ENCODE measurements at places on chromosomes 6 and 20. TPM values are rescaled to one million over a fixed set of nuclear protein-coding genes. Genes with fewer than 3 reads are reported as not detected.
A peak's percentile ranks its signal among the peaks of the same experiment; 100 is the strongest.

- DNase-seq, result peak; percentile 90
Measured at GRCh38 chr20:23143098-23143497, 57.0 kb upstream of the CD93 start.

DNA sequence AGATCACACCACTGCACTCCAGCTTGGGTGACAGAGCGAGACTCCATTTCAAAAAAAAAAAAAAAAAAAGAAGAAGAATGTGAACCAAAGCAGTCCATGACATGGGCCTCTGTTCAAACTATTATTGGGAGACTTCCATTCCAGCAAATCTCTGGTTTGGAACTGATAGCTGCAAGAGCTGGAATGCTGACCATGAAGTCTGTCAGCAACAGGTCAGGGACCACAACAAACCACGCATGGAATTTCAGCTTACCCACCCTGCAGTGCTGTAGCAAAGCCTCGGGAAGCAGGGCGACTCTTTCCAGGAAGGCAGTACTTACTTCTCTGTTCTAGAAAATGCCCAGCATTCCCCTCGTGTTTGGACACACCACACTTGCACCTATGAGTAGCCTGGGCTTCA is 34.1 kb upstream of the TBC1D7 start:
- peak; percentile 91 for DNase-seq

GRCh38 chr6:55734256-55734655 is 141.1 kb downstream of the BMP5 start:
- DNase-seq, result no peak

The RNF39 gene
- total RNA-seq, result not detected

GRCh38 chr20:49104365-49104648 is 58.2 kb downstream of the CSE1L start:
- DNase-seq, result no peak

DNA sequence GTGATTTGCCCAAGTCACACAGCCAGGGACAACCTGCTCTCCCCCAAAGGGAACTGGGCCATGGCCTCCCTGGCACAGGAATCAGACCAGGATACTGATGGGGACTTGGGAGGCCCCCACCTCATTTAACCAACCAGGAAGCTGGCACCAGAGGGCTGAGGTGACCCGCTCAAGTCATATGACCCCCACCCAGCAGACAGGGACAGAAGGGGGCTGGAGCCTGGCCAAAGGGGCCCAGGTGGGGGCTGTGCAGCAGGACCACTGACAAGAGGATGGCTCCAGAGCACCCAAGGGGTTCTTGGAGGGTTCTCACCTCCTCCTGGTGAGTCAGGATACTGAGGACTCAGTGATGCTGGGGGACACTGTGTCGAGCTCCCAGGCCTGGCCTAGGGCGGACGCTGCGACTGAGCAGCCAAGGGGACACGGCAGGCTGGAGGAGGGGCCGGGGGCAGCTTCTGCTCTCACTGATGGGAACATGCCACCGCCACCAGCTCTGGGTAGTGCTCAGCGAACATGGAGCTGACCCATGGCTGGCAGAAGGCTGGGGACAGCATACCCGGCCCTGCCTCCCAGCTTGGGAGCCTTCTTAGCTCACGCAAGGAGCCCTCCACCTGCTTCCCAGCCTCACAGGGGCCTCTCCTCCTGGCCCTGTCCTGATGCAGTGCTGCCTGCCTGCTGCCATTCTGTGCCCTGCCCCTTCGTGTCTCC is 1.2 kb downstream of the CST7 start:
- no peak for DNase-seq

The CRIP3 gene
- 0.78 TPM for total RNA-seq

GRCh38 chr6:169850154-169850553 is 98.7 kb downstream of the ERMARD start:
- DNase-seq, result no peak

DNA sequence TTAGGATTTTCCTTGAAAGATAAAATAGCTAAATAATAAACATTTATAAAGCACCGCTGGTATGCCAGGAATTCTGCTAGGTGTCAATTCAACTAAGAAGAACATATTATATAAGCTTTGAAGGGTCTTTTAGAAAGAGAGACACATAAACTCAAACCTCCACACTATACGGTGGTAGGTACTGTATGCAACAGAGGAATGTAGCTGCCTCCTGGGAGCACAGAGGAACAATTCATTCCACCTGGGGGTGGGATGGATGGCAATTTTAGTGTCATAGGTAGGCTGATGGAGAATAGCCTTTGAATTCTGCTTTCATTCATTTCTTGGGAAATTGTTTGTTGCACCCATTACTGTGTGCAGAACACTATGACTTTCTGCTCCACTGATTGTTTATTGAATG is 447.1 kb upstream of the MAP3K7 start:
- DNase-seq, result no peak

The ELOVL2 gene
- 0.05 TPM for total RNA-seq

The OLIG3 gene
- total RNA-seq, result not detected

DNA sequence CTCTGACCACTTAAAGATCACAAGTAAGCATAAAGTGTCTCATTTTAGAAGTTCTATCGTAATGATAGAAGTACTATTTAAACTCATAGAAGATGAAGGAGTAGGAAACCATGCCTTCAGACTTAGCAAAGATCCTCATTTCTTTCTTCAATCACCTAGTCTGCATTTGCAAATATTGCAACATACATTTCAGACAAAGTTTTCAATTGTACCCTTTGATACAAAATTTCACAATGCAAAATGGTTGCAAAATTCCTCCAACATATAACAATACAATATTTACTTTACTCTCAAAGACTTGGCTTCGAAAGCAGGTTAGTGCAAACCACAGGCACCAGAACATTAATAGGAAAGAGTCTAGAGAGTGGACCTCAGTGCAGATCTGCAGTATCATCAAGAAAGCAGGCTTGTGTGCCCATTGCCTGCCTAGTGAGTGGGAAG is 16.1 kb upstream of the ROS1 start:
- DNase-seq, result no peak

GRCh38 chr20:63112491-63113219 is 103.3 kb downstream of the YTHDF1 start:
- DNase-seq, result no peak

DNA sequence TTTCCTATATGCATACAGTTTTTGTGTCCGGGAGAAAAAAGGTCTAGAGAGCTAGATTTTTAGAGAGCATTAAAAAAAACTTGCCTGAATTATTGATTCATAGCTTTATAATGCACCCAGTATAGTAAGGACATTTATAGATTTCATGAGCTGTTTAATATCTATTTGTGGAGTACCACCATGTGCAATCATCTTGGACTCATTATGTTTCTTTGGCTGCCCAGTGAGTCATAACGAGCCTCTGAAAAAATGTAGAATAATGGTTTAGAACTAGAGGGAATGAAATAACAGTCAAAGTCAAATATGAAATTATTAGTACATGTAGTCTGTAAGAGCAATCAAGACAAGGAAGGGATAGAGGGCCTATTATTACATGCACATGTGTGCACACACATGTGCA is 350.0 kb downstream of the CD83 start:
- peak; percentile 52 for DNase-seq

The UBD gene
- not detected for total RNA-seq

GRCh38 chr20:57669632-57670031 is 40.2 kb downstream of the PMEPA1 start:
- no peak for DNase-seq

- DNase-seq, result no peak
Measured at GRCh38 chr6:15826814-15827318, 164.0 kb upstream of the DTNBP1 start.

DNA sequence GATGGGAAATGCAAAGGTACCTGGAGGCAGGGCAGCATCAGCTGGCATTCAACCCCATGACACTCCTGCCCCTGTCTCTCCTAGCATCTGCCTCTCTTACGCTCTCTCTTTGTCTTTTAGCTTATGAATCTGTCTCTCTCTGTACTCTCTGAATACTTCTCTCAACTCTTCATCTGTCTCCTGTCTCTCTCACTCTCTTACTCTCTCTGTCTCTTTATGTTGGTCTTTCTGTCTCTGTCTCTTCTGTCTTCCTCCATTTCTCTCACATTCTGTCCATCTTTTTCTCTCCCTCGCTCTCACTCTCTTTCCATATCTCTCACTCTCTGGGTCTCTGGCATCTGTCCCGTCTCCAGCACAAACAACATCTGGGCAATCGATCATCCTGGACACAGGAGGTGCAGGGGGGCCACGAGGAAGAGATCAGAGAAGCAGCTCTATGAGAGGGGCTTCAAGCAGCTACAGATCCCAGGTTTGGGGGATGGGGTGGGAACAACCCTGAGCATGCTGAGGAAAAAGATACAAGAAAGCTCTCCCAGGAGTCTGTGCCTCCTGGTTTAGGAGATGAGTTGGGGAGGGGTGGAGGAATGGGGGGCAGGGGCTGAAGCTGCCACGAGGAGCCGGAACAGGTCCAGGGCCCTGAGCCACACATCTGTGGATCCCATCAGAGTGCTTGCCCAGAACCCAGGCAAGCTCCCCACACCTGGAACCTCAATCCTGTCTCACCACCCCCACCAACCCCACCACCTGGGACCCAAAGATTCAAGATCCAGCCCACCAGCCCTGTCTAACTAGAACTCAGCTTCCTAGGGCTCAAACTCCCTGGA is 2.4 kb downstream of the COL11A2 start:
- no peak for DNase-seq

The ZKSCAN4 gene
- 3.7 TPM for total RNA-seq

GRCh38 chr6:107353773-107354382 is 105.5 kb downstream of the PDSS2 start:
- no peak for DNase-seq

- peak; percentile 98 for DNase-seq
Measured at GRCh38 chr6:5905431-5906339, 101.0 kb downstream of the NRN1 start.

Data from myocyte (in vitro differentiated cells).